MM.1S (cell line): ENCODE measurements at places on chromosomes 12 and 14.

- no peak for DNase-seq
These were observed at the start of gene C1S for GRCh38 chr12:7060353-7060954. Gene C1S, plus strand, starts transcription at chr12:7060718. Its CDS starts 1,195 bp downstream, at chr12:7061913.

DNA sequence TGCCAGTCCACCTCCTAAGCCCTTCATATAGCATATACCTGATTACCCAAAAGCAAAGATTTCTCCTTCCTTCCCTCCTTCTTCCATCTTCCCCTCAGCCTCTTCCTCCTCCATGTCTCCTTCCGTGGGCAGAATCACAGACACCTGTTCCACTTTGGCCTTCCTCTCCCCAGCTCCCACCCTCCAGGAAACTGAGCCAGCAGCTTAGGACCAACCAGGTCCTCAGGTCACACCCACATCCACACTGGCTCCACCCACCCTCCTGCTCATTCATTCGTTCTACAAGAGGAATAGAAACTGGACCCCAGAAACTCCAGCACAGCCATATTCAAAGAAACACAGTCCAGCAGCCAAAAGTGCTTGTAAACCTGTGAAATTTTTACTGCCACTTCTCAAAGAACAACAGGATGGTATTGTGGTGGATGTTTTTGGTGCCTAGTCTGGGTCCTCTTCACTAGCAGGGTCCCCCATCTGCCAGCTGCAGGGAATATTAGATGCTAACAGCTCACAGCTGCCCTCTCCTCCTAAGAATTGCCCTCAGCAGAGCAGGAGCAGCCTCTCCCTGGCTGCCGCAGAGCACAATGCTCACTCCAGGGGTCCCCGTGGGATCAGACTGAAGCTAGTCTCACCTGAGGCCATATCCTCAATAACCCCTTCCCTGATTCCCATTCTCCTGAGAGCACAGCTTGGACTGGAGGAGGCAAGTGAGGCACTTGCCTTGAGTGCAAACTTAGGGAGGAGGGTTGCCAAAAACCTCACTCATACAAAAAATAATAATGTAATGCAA, 18.4 kb downstream of the CMKLR1 start:
- DNase-seq, result no peak

DNA sequence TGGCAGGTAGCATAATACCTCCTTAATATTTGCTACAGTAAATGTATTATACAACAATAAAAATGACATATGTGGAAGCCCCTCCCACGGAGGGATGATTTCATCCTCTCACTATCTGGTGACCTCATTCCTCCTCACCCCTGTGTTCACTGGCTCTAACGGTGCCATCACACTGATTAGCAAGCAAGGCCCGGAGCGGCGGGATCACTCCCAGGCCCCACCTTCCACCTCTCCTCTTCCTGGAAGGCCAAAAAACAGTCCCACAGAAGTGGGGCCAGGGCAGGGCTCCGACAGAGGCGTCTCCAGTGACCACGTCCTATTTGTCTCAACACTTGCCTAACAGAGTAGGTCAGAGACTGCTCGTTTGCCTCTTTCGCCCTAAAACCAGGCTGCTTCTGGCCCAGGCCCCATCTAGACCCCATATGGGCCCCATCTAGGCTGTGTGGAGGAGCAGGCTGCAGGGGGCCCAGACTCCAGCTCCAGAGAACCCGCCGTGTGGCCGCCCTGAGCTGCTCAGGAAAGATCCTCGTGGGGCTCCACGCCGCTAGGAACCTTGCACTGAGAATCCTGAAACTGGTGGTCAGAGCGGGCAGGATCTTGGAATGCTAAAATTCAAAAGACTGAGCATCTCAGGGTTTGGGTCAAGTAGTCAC, 3.7 kb downstream of the SELPLG start:
- peak; percentile 44 for DNase-seq

DNA sequence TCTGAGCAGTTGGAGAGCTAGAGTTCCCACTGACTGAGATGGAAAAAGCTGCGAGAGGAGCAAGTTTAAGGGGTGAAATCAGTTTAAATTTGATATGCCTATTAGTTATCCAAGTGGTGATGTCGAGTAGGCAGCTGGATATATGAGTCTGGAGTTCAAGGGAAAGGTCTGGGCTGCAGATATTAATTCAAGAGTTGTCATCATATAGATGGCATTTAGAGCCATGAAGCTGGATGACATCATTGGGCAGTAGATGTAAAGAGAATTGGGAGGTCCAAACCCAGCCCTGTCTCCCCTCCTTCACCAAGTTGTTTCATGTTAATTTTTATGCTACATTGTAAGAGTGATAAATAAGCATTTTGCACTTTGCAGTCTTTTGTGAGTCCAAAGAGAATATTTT, 898.1 kb downstream of the GALC start:
- no peak for DNase-seq

GRCh38 chr14:28157887-28158791, 608.4 kb upstream of the FOXG1 start:
- DNase-seq, result no peak

DNA sequence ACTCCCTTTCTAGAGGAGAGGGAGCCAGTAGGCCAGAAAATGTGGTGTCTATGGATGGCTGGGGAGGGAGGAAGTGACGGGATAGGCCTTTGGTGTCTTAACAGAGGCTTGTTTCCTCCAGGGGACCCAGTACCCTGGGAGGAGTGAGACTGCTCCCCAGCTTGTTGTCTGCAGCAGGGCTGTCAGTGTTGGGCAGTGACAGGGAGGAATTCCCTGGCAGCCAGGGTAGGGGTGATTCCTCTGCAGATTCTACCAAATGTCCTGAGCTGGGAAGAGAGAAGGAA, 64.0 kb downstream of the GALNT16 start:
- no peak for DNase-seq

DNA sequence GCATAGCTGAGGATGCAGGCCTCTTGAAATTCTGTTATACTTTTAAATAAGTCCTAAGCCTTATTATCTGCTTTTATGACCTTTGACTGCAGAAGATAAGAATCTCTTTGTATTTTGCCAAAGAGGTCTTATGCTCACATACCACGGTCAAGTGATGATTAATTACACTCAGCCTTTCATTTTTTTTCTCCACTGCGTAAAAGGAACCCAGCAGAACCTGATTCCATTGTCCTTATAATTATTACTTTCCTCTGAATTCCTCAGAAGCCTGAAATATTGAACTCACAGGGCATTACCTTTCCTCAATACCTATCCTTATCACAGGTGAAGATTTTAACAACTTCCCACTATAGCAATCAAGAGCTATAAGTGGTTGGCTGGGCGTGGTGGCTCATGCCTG, 498.7 kb upstream of the RPL10L start:
- DNase-seq, result no peak

DNA sequence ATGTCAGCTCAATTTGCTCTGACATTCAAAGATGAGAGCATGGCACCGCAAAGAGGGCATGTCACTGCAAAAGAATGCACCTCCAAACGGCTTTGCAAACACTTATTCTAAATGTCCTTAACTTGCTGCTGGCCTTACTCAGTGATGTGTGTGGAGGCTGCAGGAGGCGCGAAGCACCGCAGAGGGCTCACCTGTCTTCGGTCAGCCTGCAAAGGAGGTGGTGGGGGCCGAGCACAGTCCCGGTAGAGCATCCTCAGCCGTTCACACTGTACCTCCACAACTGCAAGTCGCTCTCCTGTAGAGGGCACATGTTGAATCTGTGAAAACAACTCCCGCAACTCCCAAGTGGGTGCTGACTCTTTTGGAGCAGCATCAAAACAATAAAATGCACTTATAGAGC, 93.8 kb downstream of the TRAFD1 start:
- DNase-seq, result no peak

DNA sequence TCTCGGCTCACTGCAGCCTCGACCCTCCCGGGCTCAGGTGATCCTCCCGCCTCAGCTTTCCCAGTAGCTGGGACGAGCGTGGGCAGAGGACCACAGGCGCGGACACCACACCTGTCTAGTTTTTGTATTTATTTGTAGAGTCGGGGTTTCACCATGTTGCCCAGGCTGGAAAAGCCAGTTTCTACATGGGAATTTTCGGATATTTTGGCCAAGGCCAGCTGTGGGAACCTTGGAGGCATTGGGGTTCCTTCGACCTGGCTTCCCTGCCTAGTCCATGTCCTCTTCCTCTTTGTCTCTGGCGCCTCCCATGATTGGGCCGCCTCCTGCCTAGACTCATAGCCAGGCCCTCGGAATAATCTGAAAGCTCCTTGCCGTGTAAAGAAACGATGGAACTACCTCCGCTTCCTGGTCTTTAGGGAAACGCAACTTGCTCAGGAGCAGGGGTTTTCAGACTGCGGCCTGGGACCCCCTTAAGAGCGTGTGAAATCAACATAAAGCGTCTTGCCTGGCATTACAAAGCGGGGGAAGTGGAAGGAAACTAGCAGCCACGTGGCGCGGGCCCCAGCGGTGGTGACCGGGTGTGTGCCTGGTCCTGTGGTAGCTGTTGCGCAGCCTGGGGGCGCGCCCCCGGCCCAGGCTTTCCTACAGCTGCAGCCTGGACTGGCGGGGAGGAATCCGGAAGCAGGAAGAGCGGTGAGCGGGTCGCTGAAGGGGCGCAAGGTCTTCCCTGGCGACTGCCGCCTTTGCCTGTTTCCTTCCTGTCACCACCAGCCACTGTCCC, 1.4 kb upstream of the HSP90AA1 start:
- no peak for DNase-seq

- DNase-seq, result no peak
These were observed 50.0 kb downstream of the FLRT2 start for GRCh38 chr14:85579942-85580341.

DNA sequence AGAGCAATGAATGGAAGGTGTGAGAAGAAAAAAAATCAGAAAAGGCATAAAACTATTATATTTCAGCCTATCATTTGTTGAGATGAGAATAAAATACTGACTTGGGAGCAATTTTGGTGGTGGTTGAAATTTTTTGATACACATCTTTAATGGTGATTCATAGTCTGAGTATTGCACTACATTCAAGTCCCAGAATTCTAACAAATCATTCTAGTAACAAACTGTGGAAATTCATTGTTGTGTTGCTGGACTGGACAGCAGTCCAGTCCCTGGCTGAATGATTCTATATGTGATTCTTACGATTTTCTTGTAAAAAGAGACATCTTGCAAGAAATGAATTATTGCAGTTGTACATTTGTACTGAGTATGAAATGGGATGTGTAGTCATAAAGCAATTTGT, 268.6 kb downstream of the TRHDE start:
- DNase-seq, result no peak

GRCh38 chr14:54839701-54840119, 62.9 kb downstream of the GCH1 start:
- DNase-seq, result no peak

DNA sequence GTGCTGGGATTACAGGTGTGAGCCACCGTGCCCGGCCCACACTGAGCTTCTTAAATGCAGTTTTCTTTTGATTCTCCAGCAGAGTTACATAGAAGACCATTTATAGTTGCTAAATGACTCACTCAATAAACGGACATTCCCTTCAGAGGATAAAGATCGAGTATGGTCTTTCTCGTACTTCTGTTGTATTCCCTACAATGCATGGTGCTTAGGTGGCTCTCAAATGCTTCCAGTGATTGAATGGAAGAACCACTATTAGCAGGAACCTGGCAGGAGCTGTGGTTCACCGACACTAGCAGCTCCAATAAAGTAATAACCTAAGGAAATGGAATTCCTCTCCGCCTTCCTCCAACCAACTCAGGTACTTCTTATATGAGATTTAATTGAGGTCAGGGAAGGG, 3.9 kb upstream of the GPRC5A start:
- no peak for DNase-seq

DNA sequence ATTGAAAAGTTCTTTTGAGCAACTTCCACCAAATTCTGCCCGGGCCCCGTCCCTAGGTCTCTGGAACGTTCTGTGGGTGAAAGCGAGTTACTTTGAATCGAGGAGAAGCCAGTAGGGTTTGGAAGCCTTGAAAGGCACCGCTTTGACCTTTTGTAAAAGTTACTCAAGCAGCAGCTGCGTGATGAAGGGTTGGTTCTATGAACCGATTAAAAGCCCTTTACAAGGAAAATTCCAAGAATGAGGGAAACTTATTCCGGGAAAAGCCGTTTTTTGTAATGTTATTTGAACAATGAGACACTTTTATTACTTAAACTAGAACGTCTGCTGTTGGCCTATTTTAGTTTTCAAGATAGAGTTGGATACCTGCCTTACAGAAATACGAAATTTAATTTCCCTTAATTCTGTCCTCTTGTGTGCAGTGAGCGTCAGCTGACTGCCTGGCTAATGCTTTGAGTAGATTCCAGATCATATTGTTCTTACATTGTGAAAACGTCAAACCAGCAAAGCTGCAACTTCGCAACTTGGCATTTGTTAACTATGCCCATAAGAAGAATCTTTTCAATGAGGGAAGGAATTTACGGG, 906 bp downstream of the LARP4 start:
- peak; percentile 21 for DNase-seq

DNA sequence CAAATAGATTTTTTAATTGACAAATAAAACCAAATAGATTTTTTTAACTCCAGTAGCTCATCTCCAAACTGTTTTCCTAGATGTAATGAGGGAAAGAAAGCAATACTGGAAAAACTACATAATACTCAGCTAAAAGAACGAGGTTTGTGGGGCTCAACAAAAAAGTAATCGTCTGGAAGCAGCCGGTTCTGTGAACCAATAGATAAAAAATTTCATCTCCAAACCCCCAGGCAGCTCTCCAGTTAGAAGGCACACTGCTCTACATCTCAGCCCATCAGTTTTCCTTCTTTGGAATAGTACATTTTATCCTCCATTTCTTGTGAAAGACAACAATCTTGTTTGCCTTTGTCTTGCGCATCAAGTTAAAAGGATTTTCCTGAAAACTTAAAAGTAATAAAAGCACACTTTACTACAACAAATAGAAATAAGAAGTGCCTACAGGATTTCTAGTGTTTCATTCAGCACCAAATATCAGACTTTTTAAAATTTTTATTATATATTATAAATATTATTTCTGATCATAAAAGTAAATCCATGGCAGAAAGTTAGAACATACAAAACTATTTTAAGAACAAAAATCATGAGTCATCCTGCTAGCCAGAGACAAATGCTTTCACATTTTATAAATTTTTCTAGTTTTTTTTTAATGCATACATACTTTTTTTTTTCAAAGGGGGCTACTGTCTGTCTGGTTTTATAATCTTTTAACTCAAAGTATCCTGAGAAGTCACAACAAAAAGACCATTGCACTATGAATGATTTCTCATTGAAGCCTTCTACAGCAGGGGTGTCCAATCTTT, 67.7 kb downstream of the EPS8 start:
- no peak for DNase-seq

DNA sequence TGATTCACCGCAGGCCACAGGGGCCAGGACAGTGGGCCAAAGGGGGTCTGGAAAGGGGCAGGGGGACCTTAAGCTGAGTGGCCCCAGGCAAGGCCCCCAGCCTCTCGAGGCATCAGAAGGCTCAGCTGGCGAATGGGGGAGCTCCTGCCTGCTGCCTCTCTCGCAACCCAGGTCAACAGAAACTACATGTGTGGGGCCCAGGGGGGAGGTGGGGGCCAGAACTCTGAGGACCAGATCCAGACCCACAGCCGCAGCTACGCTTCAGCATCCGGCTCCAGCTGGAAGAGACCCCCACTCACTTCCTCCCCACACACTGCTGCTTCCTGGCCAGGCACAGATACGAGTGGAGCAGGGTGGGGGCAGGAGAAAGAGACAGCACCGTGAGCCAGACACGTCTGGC, 46.5 kb downstream of the NCOR2 start:
- no peak for DNase-seq

DNA sequence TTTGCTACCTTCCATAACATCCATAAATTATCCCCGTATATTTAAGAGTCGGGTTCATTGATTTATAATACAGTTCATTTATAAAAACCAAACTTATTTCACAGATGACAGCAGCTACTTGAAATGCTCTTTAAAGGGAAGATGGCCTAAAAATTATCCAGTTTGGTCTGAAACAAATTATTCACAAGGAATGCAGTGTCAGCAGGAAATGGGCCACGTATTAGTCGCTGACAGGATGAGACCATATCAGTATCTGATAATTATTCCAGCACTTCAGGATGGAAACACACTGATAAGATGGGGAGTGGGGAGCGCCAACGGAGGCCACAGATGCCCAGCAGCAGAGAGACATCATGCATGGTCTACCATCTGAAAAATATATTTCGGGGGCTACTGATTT, 60.5 kb upstream of the TMEM132D start:
- DNase-seq, result no peak
